Activated T-cell treated with anti-CD3 and anti-CD28 coated beads for 4 hours (primary cell): ENCODE measurements at places on chromosomes 7 and 10.

DNA sequence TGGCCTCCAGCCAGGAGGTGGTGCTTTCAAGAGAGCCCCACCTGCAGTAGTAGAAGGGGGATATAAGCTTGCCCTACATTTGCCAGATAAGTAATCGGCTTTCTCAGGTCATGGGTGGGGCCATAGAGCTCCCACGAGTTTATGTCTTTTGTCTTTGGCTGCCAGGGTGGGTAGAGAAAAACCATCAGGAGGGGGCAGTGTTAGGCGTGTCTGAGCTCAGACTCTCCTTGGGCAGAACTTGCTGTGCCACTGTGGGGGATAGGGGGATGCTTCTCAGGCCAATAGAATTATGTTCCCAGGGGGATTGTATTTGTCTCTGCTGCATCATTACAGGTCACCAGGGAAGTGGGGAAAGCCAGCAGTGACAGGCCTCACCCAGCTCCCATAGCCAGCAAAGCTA lies 12.3 kb upstream of the MRPS33 start:
- no peak for DNase-seq

DNA sequence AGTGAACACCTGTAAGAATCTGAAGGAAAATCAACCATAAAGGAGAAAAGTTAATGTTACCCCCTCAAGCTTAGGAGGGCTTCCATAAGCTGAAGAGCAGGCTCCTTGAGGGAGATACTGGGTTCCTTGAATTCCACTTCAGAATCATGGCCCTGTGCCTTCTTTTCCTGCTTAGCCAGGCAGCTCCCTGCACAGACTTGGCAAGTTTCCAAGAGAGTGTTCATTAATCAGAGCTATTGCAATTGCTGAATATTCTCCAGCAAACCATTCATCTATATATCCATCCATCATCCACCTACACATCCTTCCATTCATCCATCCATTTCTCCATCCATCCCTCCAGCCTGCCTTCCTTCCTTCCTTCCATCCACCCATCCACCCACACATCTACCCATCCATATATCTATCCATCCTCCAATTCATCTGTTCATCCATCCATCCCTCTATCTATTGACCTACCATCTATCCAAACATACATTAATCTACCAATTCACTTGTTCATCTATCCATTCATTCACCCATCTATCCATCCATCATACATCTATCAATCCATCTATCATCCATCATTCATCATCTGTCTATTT lies 574.4 kb downstream of the PTPRN2 start:
- no peak for DNase-seq

GRCh38 chr7:42237811-42238541 lies 967 bp upstream of the GLI3 start:
- DNase-seq = no peak

DNA sequence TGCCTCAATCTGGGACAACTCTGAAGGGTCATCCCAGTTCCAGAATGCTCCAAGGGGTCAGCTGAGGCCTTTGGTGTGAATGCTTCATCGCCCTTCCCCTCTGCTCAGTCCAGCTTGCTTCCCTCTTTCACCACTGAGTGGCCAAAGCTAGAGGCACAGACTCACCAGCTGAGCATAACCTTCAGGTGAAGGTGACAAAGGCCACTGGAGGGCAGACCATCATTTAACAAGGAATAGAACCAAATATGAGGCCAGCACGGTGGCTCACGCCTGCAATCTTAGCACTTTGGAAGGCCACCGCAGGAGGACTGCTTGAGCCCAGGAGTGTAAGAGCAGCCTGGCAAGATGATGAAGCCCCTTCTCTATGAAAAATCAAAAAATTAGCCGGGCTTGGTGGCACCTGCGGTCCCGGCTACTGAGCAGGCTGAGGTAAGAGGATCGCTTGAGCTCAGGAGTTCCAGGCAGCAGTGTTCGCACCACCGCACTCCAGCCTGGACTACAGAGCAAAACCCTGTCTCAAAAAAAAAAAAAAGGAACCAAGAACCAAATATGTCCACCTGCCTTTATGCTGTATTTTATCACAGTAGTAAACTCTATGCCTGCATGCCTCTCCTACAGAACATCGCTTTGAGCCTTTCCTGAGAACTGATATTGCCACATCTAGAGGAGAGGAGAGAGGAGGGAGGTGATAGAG lies 13.4 kb downstream of the PRKAG2 start:
- DNase-seq = no peak

DNA sequence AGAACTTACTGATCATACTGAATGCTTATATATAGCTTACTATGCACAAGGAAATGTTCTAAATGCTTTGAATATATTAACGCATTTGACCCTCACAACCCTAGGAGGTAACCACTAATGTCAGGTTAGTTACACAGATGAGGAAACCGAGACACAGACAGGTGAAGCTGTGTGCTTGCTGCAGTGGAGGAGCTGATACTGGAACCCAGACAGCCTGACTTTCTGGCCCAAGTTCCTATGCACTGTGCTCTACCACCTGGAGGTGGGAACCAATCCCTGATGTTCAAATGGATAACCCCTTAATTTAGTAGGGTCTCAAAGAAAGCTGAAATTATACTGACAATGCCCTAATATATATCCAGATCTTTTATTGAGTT lies 119.6 kb downstream of the SORBS1 start:
- no peak for DNase-seq

DNA sequence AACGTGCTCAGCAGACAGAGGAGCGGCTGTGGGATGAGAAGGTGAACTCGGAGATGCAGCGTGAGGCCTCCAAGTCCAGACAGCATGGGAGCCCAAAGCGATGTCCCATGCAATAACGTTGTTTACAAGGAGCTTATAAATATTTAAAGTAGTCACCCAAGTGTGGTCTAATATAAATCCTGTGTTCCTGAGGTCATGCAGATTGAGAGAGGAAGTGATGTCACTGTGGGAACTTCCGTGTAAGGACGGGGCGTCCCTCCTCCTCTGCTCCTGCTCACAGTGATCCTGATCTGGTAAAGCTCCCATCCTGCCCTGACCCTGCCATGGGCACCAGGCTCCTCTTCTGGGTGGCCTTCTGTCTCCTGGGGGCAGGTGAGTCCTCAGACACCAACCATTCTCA lies 94.7 kb upstream of the PRSS58 start:
- no peak for DNase-seq

- no peak for DNase-seq
Observed at GRCh38 chr7:151838861-151839381, 38.0 kb downstream of the PRKAG2 start.

- DNase-seq = no peak
Observed at GRCh38 chr7:30657131-30657530, 25.1 kb downstream of the CRHR2 start.

GRCh38 chr7:158525648-158526484 lies 61.8 kb downstream of the PTPRN2 start:
- no peak for DNase-seq

DNA sequence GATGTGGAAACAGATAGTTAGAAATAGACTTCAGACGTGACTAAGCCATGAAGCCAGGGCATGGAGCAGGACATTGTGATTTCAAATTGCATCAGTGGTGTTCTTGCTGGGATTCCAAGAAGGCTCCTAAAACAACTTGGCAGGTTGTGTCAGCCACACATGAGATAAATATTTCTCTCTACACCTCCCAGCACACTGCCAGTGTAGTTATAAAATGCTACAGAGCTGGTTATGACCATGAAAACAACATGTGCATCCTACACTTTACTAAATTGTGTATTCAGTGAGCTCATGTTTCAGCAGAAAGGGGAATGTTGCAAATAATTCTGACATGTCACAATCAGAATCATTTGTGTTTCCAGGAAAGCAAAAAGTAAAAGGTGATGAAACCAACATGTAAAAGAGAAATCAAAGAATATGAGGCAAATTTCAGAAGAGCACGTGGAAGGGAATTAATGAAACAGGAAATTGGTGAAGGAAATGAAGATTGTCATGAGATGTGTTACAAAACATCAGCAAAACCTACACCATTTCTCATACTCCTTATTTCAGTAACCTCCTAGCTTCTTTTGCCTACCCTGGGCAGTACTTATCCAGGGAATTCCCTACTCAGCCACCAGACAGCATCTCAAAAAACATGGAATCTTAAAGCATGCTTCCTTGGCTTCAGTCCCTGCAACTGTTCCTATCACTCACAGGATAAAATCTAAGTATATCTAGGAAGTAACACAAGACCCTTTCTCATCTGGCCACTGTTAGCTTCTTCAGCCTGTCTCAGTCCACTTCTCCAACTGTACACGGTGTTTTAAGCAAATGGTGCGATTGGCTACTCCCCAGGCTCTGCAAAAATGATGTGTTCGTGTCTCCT lies 5.8 kb upstream of the CYP3A7 start:
- DNase-seq = no peak

- no peak for DNase-seq
Observed at GRCh38 chr7:152406491-152406890, 29.3 kb downstream of the KMT2C start.
